ENCODE measurements at places on chromosomes 1 and 21.

- DNase-seq, result no peak
These were observed 77.7 kb downstream of the ODF2L start for GRCh38 chr1:86318436-86318835.

DNA sequence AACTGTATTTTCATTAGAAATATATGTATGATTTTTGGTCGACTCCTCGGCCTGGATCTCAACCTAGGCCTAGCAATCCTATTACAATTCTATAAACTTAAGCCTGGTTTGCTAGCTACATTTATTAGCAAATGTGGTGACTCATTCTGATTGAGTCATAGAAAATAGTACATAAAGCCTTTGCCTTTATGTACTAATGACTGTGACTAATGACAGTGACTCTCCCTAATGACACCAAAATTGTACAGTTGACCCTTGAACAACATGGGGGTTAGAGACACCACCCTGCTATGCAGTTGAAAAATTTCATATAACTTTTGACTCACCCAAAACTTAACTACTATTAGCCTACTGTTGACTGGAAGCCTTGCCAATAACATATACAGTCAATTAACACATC, 78.9 kb downstream of the CLEC20A start:
- peak; percentile 78 for DNase-seq

DNA sequence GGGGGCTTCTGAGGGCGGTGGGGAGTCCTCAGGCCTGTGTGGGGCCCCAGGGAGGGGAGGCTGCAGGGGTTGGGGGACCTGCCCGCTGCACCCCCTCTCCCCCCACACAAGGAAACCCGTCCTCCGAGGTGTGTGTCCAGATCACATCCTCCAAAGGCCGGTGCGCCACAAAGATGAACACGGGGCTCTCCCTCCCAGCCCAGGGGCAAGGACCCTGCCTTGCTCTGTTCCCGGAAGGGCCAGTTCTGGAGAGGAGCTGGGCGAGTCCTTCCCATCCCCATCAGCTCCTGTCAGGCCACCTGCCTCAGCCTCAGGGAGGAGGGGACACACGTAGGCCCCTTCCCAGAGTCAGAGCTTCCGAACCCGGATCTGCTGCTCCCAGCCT, 2.5 kb upstream of the TTLL10 start:
- DNase-seq, result no peak

GRCh38 chr1:3906672-3907020, 6.6 kb upstream of the C1orf174 start:
- DNase-seq, result no peak
